ENCODE measurements at places on chromosomes 3 and 15.

GRCh38 chr15:80326270-80326669, 74.3 kb upstream of the CTXND1 start:
- DNase-seq: no peak

- no peak for DNase-seq
These were observed 1218.9 kb downstream of the ROBO2 start for GRCh38 chr3:78258798-78259197.

DNA sequence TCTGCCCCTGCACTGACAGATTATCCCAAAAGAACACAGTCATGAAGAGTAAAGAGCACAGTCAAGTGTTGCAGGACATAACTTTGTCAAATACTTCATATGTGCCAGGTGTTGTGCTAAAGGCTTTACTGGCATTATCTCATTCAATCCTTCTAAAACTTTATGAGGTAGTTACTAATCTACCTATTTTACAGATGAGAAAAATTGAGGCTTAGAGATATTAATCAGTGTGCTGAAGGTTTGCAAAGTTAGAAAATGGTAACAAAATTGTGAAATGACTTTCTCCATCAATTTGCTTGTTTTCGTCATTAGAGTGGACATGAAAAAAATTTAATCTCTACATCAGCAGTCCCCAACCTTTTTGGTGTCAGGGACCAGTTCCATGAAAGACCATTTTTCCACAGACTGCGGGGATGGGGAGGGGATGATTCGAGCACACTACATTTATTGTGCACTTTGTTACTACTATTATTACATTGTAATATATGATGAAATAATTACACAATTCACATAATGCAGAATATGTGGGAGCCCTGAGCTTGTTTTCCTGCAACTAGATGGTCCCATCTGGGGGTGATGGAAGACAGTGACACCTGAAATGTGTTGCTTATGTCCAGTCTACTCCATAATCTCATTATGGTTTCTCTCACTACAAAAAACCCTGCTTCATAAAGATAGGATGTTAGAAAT, 8.6 kb upstream of the CAPN7 start:
- no peak for DNase-seq

DNA sequence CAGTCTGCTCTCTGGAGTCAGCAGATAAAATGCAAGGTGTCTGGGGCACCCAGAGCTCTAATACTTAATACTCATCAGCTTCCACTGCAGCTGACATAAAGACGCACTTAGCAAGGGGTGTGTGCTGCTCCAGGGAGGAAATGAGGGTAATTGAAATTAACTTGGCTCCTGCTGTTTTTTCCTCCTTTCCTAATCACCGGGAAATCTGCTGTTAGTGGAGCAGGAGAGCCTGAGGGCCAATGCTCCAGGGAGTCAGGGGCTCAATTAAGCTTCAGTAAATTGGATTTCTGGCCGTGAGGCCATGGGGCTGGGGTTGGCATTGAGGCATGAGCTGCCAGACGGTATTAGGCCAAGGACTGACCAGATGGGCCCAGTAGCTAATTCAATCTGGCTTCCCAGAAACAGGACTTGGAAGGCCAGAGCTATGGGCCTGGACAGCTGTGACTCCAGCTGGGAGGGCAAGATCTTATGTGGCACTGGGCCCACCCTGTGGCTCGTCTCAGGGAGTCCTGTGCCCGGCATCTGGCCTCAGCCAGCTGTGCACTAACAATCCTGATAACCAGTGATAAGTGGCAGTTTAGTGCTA, 30.7 kb upstream of the CHRNB4 start:
- DNase-seq: no peak

DNA sequence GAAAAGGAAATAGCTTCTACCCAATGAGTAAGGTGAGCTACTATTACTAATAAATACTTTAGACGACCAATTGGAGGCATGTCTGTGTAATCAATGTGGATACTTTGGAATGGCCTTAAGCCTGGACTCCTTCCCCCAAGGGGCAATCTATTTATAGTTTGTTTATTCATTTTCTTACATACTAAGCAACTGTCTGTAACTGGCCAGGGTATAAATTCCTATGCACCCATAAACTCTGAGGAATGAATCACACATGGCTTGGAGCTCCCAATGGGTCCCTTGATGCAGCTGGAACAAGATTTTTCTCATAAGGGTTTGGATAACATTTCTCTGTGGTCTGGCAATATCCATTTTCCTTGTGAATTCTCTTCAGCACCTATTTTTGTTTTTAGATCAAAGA, 506.8 kb downstream of the EDEM1 start:
- no peak for DNase-seq

DNA sequence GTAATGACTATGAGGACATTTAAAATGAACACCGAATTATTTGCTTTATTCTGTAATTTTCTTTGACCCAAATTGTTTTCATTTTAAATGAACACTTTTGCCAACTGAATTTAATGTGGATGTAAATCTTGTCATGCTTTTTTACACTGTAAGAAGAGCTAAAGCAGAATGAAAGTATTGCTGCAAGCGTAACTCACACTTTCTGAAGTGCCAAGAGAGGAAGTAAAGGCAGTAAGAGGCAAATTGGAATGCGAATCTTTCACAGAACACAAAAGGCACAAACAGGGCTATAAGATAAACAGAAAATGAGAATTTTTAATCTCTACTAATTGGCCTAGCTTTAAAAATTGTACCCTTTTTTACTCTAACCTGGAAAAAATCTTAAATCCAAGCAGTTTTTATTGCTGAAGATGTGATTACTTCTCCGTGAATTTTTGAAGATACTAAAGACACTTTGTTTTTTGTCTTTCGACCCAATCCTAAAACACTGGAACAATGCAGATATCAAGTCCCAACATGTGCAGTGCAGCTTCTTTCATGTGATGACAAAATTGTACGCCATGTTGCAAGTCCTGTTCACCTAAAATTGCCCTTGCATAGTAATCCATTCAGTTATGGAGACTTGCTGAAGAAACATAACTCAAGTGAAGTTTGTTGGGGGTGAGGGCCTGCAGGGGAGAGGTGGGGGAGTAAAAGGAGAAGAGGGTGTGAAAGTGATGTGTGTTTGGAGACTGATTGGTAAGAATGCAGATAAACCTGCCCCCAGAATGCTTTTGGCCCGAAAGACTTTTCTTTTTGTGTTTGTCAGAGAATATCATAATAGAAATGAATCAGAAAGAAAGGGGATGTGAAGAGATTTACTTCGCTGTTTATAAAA, 1.4 kb downstream of the ARID3B start:
- DNase-seq: no peak

DNA sequence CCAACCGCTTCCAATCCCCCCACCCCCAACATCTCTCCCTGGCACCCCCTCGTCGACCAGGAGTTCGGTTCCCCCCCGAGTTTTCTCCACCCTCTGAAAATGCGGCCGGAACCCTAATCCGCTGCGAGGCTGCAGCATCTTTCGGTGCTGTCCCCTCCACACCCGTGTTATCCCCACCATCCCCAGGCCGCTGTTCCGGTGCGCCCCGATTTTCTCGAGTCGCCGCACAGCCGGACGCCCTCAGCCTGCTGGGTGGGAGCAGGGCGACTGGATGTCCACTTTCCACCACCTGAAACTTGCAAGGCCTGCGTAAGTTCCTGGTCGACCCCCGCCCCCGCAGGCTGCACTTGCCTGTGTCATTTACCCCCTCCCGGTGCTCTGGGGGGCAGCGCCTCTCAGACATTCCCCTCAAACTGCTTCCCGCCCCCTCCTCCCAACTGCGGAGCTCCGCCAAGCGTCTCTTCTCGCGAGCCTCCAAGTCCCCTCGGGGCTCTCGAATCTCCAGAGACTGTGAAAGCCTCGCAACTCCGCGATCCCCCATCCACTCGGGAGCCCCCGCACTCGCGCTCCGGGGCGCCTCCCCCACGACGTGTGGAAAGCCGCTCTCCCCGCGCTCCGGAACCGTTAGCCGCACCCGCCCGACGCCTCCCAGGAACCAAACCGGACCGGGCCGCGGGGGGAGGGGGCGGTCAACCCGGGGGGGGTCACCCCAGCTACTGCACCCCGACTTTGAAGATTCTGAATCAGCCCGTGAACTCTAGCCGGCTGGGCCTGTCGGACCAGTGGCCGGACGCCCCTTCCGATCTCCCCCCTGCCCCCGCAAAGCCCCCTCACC, 566 bp downstream of the ETV5 start:
- no peak for DNase-seq

- DNase-seq: no peak
These were observed 179.4 kb downstream of the CD47 start for GRCh38 chr3:107911337-107912000.

GRCh38 chr3:39387411-39387975, 4.3 kb downstream of the SLC25A38 start:
- DNase-seq: no peak

DNA sequence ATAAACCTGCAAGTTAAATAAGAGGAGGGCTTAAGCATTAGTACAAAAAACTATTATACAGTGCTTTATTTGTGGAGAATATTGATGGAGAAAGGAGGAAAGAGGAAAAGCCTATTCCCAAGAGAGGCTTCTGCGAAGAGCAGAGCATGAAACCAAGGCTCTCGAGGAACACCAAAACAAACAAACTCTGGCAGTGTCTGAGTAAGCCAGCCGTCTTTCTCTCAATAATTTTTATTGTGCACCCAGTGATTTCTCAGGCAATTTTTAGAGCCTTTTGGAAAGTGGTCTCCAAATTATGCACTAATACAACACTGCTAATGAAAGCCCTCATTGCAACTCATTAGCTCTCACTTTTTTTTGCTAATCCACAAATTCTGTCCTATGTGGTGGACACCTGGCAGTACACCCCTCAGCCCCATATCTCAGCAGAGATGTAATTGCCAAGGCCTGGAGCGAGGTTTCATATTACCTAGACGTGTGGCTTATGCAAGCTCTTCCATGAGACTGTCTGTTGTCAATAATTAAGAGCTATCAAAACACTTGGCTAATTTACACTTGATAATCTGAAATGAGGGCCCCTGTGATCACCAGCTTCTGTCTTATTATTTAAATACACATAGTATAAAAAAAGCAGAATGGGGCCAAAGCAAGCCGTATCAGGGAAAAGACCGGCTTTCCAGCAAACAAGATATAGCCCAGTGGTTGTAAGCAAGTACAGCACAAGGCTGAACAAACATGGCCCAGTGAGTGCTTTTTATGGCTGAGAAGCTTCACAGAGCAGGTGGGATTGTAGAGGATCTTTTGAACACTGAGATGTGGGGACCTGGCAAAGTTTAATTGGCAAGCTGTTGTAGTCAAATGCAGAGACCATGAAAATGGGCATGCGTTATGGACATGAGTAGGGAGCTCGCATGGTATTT, 216.9 kb downstream of the ROBO2 start:
- no peak for DNase-seq

DNA sequence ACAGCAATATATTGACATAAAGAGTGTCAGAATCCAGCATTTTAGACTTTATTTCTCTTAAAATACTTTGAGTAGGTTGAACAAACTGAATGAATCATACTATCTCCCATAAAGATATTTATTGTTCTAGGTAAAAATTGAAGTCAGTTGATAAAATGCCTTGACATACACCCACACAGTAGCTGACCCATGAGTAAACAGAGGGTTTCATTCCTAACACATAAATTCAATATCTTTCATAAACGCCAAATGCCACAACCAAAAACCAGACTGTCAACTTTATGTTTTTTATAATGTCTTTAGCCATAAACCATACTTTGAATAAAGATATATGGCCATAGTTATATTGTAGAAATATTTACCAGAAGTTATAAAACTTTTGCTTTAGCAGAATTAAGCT, 742.4 kb downstream of the NAALADL2 start:
- DNase-seq: no peak

DNA sequence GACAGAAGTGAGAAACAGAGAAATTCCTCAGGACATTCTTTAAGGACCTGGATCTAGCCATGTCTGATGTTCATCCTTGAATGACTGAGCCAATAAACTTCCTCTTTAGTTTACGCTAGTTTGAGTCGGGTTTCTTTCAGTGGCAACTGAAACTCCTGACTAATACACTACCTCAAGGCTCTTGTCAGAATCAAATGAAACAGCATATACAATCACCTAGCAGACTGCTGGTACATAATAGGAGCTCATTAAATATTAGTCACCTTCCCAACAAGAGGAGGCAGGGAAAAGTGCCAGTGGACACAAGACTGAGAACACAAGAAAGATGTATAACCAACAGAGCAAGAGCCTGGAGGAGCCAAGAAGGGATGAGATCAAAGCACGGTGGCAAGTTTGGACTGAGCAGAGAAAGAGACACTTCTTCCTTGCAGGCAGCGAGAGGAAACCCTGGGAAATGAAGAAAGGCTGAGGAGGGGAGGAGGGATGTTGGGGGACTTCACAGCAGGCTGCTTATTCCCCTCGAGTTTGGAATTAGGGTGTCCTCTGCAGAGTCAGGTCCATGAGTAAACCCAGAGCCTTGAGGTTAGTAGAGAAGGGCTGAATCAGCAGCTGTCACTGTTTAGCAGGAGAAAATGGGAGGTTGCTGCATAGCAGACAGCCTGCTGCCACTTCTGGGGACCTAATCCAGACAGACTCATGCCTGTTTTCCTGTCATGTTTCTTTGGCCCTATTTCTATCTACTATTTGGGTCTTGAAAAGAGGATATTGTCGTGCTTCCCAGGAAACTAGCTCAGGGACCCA, 73.3 kb downstream of the MRPL46 start:
- DNase-seq: no peak

DNA sequence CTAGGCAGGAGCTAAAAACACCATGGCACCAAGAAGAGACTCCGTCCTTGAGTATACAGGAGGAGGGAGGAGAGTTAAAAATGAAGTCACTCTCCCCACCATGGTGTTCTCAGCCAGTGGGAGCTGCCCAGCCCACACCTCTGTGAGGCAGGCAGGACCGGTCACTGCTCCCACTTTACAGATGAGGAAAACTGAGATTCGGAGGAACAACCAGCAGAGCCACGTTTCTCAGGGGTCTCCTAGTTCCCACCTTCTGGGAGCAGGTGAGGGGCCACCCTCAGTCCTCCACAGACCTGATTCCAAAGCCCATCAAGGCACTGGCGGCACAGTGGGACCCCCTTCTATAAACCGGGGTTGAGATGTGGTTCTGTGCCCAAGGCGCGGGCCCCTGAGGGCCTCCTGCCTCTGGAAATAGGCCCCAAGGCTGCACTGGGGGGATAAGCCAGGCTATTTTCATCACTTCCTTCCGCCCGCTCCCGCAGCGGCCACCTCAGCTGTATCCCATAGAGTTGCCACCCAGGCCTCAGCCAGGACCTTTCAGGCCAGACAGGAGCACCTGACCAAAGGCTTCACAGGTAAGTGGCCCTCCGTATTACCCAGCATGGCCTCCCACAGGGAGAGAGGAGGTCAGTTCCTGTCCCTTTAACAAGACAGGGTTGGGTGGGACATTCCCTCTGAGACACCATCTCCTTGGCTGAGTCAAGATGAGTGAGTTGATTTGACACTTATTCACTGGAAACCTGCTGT, at the start of gene GP9:
Gene GP9, plus strand, starts transcription at position 504 of the 747 bp plus-strand sequence. CDS start 961 bp downstream, outside the sequence.
- DNase-seq: no peak

DNA sequence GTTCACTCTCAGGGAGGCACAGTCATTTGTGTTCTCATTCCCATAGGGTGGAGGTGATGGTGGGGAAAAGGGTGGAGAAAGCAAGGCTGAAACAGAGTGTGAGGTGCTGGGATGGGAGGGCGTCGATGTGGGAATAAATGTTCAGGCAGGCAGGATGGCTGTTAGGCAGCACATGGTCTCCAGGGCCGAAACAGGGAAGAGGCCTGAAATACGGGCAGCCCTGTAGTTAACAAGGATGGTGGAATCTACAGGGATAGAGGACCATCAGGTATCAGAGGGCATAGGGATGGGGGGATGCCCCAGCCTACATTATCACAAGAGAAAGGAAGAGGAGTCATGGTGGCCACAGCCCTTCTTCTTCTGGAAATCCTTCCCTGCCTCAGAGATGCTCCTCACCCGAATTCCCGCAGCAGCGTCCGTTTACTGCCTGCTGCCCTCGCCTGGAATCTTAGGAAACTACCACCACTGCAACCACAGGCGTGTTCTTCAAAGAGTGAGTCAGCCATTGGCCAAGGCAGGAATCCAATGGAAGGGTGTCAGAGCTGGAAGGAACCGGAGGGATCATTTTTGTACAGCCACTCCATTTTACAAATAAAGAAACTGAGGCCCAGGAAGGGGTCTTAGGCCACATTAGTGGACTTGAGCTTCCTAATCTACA, 49.7 kb upstream of the POMGNT2 start:
- no peak for DNase-seq
